ENCODE measurements at places on chromosomes 12 and 14.

DNA sequence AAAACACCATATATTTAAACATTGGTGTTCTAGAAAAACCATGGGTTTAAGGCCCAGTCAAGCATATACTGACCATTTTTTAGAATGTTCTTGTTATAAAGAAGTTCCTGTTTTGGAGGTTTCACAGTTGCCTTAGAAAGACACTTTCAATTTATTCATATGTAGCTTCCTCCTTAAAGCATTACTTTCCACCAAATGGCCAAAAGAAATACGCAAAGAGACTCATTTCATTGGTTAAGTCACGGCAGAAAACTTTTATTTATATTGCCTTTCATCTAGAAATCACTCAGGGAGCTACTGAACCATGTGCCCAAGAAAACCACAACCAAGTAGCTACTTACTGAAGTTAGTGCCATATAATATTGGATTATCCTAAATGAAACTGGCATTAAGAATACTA, 40.0 kb downstream of the MYBPC1 start:
- no peak for DNase-seq

DNA sequence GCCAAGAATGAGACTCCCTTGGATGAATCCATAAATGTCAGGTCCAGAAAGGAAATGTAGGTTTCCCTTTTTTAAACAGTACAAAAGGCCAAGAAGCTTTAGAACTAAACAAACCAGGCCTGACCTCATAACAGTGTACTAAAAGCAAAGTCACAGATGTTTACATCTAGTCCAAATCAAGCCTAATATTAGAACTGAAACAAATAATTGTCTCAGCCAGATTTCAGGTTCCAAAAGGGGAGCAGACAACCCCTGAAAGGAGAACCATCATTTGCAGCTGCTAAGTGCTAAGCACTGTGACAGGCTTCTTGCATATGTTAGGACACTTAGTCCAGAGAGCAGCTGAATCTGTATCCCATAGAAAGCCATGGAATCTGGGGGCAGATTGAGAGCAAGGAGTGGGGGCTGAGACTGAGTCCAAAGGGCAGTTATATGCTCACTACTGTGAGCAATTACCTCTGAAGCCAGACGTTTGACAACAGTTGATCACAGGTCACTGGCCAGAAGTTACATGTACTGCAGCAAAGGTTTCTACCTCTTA, 90.1 kb downstream of the STXBP6 start:
- DNase-seq = no peak

DNA sequence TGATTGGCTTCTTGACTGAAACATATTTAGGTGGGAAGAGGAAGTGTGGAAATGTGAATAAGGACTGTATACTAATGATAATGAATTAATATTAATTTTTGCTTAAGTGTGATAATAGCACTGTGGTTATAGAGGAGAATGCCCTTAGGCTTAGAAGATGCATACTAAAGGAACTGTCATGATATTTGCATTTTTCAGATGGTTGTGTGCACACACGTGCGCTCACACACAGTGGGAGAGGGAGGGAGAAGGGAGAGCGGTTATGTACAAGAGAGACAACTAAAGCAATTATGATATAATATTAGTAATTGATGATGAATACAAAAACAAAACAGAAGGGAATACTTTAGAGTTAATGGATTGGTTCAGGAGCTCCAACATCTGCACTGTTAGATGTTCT, 54.2 kb downstream of the RCOR1 start:
- DNase-seq = no peak

DNA sequence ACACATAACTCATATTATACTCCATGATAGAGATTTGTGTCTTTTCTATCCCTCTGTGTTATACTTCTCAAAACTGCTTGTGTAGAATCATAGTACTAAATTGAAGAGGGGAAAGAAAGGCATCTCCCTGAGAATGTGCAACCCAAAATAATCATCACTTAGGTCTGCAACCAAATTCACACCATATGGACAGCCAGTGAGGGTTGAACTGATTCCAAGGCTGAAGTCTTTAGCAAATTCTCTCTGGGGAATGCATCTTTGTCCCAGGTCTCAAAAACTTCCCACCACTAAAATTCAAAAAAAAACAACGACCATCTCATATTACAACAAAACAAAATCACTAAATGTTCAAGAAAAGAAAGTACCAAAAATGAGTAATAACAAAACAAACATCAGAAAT, 11.0 kb downstream of the ZFC3H1 start:
- no peak for DNase-seq

GRCh38 chr12:70247653-70248199, 4.5 kb downstream of the CNOT2 start:
- DNase-seq = no peak
